LHCN-M2 (cell line): ENCODE measurements at places on chromosomes 2 and 18. TPM values are rescaled to one million over a fixed set of nuclear protein-coding genes. Genes with fewer than 3 reads are reported as not detected.

DNA sequence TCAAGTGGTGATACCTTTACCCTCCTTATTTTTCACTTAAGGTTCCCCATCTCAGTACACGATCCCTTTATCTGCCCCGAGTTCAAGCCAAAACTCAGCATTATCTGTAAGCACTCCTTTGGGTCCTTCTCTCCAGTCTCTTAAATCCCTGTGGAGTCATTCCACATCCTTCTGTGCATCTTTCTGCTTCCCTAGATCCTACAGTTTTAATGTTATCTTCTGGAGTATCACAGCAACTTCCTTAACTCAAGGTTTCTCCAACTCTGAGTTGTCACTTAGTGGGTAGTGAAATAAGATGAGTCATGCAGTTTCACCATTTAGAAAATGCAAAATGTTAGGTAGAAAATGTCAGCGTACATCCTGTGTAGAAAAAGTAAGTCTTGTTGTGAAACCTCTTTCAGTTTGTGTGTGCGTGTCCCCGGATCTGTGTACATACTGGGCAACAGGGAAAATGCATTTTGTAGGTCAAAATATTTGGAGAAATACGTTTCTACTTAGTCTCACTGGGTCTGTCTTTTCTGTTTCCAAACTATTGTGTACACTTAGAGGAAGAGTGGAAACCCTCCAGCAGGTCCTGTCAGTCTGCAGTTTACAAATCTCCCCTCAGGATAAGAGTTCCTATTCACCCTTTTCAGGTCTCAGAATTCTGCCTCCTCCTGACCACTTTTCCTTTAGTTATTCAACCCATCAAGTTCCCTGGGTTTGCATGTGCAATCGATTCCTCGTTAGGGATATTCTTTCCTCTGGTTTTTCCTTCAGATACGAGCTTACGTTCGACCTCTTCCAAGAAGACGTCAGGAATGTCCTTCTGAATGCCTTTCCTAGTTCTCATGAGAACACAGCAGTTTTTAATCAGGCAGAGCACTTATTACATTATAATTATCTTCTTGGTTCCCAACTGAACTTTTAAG is 154.8 kb downstream of the TGIF1 start:
- peak; percentile 95 for DNase-seq

GRCh38 chr18:9724797-9725585 is 16.9 kb downstream of the RAB31 start:
- no peak for DNase-seq

GRCh38 chr2:14047491-14047890 is 585.0 kb upstream of the LRATD1 start:
- DNase-seq = no peak

GRCh38 chr2:174939046-174939445 is 66.1 kb downstream of the CHN1 start:
- peak; percentile 80 for DNase-seq

DNA sequence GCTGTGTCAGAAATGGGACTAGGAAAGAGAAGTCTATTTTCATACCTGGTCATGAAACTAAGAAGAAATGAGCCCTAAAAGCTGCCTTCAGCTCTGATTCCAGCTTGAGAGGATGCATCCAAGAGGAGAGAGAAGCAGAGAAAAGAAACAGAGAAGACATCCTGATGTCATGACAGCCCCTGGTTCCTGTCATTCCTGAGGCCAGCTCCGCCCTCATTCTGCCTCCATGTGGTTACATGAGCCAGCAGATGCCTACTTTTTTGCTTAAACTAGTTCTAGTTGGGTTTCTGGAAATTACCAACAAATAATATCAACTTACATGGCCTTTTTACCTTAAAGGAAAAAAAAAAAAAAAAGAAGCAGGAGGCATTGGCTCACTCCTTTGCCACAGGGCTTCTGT is 14.1 kb upstream of the ACKR3 start:
- no peak for DNase-seq

- DNase-seq = no peak
These were observed 190.1 kb downstream of the PDE11A start for GRCh38 chr2:177882501-177882900.

GRCh38 chr2:46748121-46748520 is 167.5 kb downstream of the MCFD2 start:
- no peak for DNase-seq

DNA sequence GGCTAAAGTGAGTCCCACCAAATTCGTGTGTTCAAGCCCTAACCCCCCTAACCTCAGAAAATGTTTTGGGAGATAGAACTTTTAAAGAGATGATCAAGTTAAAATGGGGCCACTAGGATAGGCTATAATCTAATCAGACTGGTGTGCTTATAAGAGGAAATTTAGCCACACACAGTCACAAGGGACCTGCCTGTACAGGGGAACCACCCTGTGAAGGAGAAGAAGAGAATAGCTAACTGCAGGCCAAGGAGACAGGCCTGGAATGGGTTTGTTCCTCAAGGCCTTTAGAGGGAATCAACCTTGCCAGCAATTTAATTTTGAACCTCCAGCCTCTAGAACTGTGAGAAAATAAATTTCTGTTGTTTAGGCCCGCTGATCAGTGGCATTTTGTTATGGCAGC is 36.0 kb upstream of the TANK start:
- no peak for DNase-seq

DNA sequence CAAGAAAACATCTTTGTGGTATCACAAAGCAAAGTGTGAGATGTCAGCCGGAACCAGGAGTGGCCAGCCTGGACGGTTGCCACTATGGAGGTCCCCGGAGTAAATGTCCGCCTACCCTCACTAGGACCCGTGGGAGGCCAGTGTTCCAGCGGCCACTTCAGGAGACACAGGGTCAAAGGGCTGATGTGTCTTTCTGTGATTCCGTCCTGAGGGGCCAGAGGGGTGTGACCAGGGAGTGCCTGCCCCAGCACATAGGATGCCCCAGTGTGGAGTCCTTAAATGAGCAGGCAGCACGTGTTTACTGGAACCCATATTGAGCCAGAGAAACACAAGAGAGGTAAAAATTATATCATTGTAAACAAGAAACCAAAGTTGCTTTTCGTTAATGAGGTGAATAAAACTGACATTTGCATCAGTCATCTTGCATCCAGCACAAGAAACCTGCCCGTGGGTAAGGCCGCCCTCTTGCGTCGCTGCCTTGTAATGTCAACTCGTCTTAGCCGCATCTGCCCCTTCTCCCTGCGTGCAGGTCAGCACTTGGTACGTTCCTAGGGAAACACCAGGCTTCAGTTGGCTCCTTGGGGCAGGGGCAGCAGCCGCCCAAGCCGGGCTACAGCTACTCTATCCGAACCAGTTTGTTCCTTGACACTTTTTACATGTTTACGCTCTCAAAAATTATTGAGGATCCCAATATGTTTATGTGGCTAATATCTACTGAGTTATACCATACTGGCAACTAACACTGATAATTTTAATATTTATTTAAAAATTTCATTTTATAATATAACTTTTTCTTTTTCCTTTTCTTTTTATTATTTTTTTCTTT is 46.7 kb upstream of the LAPTM4A start:
- DNase-seq = peak; percentile 77

GRCh38 chr2:165746501-165746900 is 47.5 kb downstream of the GALNT3 start:
- DNase-seq = no peak

DNA sequence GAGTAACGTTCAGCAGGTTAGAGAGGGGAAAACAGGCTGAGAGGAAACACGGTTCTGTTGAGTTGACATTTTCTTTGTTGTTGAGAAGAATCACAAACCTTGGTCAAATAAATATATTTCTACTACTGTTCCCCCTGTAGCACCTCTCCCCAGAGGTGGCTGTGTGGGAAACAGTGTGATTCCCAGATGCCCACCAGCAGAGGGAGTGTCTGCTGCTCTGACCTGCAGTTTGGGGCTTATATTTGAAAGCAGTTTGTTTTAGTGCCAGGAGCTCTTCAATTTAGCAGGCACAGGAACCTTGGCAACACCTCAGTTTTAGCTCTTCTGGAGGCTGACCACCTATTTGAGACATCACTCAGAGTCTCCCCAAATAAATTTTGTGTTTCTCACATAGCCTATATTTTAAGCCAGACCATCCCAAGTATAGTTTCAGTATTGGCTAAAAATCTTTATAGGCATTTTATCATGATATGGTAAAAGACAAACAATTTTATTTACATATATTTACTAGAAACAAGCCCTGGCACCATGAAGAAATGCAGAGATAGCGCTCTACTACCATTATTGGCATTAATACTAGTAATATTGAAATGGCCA is 75.7 kb downstream of the PIK3C3 start:
- peak; percentile 17 for DNase-seq

DNA sequence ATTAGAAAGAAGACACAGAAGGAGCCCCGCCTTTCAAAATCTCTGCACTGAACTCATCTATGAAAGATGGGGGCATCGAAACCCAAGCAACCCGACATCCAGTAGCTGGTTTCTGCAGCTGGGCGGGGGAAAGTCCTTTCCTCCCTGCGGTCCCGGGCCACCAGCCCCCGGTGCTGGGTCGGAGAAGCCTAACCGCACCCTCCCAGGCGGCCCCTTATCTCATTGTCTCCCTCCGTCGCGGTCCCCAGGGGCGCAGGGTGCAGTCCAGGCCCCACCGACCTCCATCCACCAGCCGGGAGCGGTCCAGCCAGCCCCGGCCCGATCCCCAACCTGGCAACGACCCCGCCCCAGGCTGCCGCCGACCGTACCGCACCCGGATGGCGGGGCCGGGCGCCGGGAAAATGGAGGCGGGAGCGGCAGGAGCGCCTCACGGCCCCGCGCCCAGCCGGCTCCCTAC is 452 bp downstream of the RAPH1 start:
- peak; percentile 21 for DNase-seq

DNA sequence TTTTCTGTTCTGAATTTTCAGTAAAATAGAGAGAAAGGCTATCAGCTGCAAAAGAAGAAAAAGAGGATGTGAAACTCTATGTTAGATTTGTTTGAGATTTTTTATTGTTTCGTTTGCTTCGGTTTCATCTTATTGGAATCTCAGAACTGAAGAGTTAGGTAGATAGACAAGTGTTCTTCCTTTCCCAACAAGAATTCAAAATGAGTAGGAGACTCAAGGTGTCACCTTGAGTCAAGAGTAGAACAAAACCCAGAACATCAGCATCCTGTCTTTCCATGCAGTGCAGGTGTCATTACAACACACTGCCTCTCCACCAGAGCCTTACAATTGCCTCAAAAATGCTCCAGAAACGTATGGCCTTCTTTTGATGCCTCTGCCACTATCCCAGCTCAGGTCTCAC is 21.1 kb downstream of the NBAS start:
- DNase-seq = no peak

DNA sequence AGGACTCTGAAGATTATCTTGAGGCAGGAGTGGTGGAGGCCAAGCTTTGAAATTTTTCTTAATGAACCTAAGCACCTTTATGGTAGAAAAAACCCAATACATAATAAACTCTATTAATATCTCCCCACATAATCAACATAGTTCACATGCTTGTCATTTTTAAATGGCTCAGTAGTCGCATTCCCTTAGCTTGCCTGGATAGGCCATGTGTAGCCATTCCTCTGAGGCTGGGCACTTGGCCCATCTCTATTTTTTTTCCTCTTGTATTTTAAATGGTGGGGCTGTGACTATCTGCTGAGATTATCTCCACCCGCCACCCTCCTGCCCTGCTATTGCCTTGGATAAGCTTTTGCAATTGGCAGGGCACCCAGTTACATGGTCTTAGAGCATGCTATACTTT is 143.1 kb downstream of the FHOD3 start:
- DNase-seq = no peak

- DNase-seq = peak; percentile 35
These were observed 28.5 kb downstream of the HRH4 start for GRCh38 chr18:24488824-24489493.

- no peak for DNase-seq
These were observed 31.3 kb downstream of the PPM1B start for GRCh38 chr2:44200011-44200410.

DNA sequence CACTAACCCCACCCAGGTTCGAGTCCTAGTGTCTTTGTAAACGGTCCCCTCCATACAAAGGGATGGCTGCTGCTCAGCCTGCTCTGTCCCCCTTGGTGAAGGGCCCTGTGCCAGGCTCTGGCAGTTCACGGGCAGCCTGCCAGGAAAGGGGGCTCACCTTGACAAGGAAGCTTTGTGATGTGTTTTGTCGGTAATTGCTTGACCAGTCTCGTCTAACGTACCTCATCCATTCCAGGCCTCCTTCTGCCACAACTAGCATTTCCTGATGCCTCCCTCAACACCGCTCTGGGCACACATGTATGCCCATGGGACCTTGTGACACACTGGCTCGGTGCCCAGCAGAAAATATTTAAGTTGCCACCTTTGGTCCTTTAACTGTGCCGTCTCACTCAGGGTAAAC is 171.9 kb downstream of the KLHL29 start:
- DNase-seq = no peak

The TEX44 gene
- total RNA-seq = not detected in 2 replicates

The UCN gene
- total RNA-seq = 1.2 and 2.2 TPM in 2 replicates

The FABP1 gene
- total RNA-seq = not detected in 2 replicates

The TUBA3E gene
- 0.29 TPM in 1 of 2 replicates, not detected in the other for total RNA-seq

The MAL gene
- total RNA-seq = not detected in 2 replicates

The SERPINB12 gene
- total RNA-seq = 0.29 TPM in 1 of 2 replicates, not detected in the other

The ALLC gene
- total RNA-seq = not detected in 2 replicates

The PCARE gene
- not detected in 2 replicates for total RNA-seq

The FIGN gene
- total RNA-seq = 3.7 and 5.4 TPM in 2 replicates

The PAX3 gene
- total RNA-seq = 1.6 and 3.9 TPM in 2 replicates

The GALNT5 gene
- 70.6 and 71.7 TPM in 2 replicates for total RNA-seq
